ENCODE measurements at places on chromosomes 3 and 15.

GRCh38 chr3:161848376-161848775 is 351.8 kb downstream of the OTOL1 start:
- DNase-seq: no peak

DNA sequence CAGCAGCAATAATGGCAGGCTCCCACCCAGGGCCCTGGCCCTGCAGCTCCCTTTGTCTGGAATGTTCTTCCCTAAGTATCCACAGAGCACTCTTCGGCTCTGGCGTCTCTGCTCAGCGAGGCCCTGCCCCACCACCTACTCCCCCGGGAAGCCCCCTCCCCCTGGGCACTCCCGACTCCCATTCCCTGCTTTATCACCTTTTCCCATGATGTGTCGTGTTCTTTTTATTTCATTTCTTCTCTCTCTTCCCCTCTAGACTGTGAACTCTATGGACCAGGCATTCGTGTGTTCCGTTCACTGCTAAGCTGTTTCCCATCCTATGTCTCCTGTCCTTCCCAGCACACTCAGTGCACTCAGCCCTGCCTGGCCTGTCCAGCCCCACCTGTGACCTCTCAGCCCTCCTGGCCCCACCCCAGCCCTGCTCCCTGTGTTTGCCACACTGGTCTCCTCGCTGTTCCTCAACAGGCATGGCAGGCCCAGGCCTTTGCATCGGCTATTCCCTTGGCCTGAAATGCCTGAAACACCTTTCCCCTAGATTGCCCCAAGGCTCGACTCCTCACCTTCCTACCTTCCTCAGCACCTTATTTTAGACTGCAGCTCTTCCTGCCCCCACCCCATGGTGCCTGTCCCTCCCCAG is 107.4 kb downstream of the TPRA1 start:
- no peak for DNase-seq

DNA sequence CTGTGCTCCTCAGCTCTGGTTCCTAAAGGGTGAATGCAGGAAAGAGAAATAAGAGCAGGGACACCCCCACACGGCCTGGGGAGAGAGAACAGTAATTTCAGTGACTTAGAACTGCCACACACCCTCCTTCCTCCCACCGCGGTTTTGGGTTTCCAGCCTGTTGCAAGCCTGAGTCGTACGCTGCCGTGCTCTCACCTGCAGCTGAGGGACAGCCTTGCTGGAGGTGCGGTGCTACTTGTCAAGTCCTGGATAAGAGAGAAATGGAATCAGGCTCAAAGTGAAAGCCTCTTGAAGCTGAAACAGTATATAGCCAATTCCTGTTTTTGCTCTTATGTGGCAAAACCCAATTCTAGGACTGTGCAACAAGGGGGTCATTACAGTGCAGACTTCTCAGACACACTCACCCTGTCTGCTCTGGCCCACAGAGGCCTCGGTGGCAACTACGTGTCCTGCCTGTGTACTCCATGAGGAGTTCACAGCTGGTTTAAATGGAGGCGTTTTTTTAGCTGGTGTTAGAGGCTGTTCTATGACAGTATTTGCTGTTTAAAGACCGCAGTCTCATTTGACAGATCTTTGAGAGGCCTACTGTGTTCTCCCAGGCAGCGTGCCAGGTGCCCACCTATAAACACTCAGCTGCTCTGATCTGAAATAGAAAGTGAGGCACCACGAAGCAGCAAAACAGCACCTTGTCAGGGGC is 42.9 kb downstream of the TBC1D2B start:
- DNase-seq: peak; percentile 75

- no peak for DNase-seq
Observed at GRCh38 chr3:55704521-55704920, 217.4 kb upstream of the WNT5A start.

DNA sequence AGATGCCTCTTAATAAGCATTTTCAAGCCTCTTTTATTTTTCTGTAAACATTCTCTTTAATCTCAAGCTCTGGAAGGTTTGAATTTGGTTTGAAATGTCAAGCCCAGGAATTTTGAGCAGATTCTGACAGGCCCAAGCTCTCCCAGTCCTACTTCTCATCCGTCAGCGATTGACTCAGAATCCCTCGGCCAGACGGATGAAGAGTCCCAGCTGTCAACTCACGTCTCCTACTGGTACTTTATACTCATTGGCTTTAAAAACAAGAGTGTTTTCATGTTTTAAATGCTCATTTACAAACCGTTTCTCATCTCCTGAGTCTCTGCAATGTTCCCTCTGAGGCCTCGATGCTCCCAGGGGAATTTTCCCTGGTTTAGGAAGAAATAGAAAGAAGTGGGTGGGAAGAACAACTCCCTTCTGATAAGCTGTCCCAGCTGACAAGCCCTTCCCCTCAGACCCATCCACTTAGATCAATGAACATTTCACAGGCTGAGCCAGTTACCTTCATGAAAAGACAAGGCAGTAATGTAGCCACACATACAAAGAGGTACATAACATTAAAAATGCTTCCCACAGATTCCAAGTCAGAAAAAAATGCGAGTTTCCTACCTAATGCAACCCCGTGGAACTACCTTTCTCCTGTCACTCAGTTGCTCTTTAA is 478.2 kb upstream of the DPH6 start:
- DNase-seq: no peak

DNA sequence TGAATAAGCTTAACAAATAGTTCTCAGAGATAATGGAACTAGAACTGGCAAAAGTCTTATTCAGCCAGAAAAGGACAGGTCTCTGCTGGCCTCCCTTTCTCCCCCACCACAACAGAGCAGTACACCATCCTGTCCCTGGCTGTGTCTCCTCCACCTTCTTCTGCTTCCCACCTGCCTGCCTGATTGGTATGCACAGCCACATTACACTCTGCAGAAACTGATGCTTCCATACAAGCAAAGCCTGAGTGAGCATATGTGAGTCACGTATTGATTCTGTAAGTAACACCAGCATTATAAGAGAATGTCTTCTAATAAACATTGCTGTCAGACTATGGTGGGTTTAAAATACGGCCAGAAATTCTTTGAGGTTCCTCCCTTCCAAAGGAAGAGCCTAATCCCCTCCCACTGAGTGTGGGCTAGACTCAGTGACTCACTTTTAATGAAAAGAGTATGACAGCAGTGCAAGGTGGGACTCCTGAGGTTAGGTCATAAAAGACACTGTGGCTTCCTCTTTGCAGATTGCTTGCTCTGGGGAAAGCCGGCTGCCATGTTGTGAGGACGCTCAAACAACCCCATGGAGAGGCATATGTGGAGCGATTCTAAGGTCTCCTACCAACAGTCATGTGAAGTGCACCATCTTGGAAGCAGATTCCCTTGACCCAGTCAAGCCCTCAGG is 44.4 kb downstream of the ANXA2 start:
- DNase-seq: no peak

DNA sequence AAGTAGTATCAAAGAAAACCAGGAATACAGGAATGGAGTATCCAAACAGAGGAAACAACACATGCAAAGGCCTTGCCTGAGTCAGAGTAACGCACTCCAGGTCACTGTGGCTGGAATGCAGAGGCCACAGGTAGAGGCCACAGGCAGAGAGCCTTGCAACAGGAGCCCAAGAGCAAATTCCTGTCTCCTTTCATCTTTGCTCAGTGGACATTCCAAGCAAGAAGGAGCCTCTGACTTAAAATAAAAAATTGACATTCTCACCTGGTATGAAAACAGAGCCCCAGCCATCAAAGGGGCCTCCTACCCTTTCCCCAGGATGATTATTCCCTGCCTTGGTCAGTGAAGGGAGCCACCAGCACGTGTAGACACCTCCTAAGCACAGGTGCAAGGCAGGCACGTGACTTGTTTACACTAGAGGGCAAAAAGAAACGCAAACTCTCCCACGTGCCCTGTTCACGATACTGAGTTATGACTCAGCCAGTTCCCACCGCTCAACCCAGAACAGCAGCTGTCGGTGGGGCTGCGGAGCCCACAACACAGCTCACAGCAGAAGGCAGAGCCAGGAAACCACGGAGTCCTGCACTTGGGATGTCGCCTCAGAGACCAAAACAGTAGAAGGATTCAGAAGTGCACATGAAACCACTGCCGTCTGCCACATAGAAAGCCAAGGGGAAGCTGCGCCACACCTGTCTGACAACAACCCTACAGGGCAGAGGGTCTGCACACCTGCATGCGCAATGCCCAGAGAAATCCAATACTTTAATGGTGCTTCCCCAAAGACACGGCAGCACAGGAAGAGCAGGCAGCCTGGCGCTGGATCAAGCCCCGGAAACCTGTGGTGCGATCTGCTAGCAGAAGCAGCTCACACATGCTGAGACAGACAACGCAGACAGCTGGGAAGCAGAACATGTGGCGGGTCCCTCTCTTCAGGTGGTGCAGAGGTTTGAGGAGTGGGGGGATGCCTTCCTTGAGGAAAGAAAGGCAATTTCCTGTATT is 52.1 kb downstream of the ITGB5 start:
- DNase-seq: peak; percentile 31

- no peak for DNase-seq
Observed at GRCh38 chr15:81376231-81376630, 2.2 kb upstream of the TMC3 start.

GRCh38 chr3:126996905-126997304 is 14.0 kb downstream of the PLXNA1 start:
- no peak for DNase-seq

All from activated T-cell treated with anti-CD3 and anti-CD28 coated beads, Interleukin-2, amount 50 U/mL, for 4 hours (primary cell).